ENCODE measurements at places on chromosomes 5 and 9.

DNA sequence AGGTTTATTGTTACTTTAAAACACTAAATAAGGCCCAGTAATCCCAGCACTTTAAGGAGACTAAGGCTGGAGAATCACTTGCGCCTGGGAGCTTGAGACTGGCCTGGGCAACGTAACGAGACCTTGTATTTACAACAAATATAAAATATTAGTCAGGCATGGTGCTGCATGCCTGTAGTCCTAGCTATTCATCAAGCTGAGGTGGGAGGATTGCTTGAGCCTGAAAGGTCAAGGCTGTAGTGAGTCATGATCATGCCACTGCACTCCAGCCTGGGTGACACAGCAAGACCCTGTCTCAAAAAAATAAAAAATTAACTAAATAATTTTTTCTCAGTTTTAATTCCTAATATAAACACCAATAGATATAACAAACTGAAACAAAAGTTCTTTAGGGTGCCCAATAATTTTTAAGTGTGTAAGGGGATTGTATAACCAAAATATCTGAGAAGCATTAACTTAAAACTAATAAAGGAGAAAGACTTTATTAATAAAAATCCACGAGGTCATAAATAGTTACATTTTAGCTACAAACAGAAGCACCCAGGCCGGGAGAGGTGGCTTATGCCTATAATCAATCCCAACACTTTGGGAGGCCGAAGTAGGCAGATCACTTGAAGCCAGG lies 32.7 kb downstream of the FAM13B start:
- DNase-seq: no peak

GRCh38 chr9:88746743-88747398 lies 211.9 kb downstream of the NXNL2 start:
- DNase-seq: no peak

- no peak for DNase-seq
These were observed 146.6 kb downstream of the KDM4C start for GRCh38 chr9:6904371-6904770.

- DNase-seq: no peak
These were observed 283.9 kb downstream of the SEC61B start for GRCh38 chr9:99505936-99506335.

- no peak for DNase-seq
These were observed 20.1 kb upstream of the SARDH start for GRCh38 chr9:133758228-133758627.

GRCh38 chr9:35227284-35227683 lies 65.5 kb downstream of the UNC13B start:
- no peak for DNase-seq

DNA sequence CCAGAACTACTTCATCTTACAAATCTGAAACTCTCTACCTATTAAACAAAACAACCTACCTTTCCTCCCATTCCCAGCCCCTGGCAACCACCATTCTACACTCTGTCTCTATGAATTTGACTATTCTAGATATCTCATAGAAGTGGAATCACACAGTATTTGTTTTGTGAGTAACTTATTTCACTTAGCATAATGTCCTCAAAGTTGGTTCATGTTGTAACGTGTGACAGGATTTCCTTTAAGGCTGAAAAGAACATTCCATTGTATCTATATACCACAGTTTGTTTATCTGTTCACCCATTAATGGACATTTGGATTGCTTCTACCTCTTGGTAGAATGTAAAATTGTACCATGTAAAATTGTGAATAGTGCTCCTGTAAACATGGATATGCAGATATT lies 70.1 kb upstream of the NXNL2 start:
- DNase-seq: no peak

GRCh38 chr9:106035806-106036205 lies 341.5 kb downstream of the TMEM38B start:
- no peak for DNase-seq

- DNase-seq: peak; percentile 89
These were observed at the start of gene JMY for GRCh38 chr5:79235634-79236361. Gene JMY (plus strand): TSS chr5:79236131. CDS start chr5:79236651, 520 bp downstream.

- no peak for DNase-seq
These were observed 26.4 kb upstream of the JMY start for GRCh38 chr5:79209505-79209904.

GRCh38 chr9:69323861-69324260 lies 1.2 kb upstream of the ENTREP1 start:
- DNase-seq: no peak

DNA sequence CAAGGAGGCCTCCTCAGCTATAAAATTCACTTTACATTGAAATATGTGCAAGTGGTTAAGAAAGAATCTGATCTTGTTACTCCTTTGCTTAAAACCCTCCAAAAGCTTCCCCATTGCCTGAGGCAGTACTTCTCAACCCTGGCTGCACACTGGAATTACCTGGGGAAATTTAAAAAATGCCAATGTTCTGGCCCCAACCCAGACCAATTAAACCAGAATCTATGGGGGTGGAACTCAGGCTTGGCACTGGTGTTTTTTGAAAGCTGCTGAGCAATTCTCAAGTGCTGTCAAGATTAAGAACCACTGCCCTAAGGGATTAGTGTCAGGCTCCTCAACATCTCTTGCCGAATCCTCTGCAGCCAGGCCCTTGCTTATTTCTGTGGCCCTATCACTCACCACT lies 269.6 kb downstream of the ELAVL2 start:
- no peak for DNase-seq

All from OCI-M1 (cell line).